ENCODE measurements at places on chromosomes 13 and 19.

- peak; percentile 9 for DNase-seq
Observed at GRCh38 chr13:76470991-76471390, 415.2 kb downstream of the KCTD12 start.

- no peak for DNase-seq
Observed at GRCh38 chr13:41065078-41065477, 3.8 kb downstream of the WBP4 start.

DNA sequence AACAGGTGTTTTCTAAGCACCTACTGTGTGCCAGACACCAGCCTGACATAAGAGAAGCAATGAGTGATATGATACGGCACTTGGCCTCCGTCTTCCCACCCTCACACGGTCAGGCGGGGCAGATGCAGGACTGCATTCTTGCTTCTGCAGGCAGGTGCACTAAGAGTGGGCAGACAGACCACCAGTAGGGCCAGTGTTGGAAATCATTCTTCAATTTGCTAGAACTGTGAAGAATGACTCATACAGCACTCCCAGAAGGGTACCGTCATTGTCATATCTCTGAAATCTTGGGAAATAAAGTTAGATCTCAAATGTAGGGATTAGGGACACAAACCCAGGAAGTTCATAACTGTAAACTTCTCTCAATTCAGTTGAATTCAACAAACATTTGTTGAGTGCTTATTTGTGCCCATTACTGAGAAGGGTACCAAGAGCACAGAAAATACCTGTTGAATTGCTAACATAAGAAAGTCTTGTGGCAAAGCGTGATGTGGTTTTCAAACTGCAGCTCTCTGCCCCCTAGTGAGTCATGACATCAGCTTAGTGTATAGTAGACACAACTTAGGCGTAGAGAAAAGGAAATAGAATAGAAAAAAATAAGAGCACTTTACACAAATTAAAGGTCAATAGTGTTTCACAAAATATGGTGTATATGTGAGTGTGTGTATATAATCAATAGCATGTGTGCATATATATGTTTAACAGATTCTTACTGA lies 76.1 kb downstream of the TEX26 start:
- no peak for DNase-seq

- no peak for DNase-seq
Observed at GRCh38 chr13:102873653-102874052, 27.8 kb downstream of the ERCC5 start.

- no peak for DNase-seq
Observed at GRCh38 chr19:5144545-5145179, 175.7 kb downstream of the KDM4B start.

GRCh38 chr19:55831846-55832245 lies at the start of gene NLRP11:
TSS of gene NLRP11 (minus strand) at chr19:55831999. CDS start at chr19:55818174, 13,825 bp downstream.
- DNase-seq, result no peak

GRCh38 chr19:30927705-30928104 lies 421.5 kb downstream of the TSHZ3 start:
- no peak for DNase-seq

- no peak for DNase-seq
Observed at GRCh38 chr13:91817250-91817649, 418.8 kb downstream of the GPC5 start.

GRCh38 chr19:11964858-11965645 lies at the start of gene ZNF763:
TSS of gene ZNF763 (plus strand) at chr19:11965040. CDS start at chr19:11965209, 169 bp downstream.
- DNase-seq, result peak; percentile 95
